ENCODE measurements at places on chromosomes 1 and 21.

DNA sequence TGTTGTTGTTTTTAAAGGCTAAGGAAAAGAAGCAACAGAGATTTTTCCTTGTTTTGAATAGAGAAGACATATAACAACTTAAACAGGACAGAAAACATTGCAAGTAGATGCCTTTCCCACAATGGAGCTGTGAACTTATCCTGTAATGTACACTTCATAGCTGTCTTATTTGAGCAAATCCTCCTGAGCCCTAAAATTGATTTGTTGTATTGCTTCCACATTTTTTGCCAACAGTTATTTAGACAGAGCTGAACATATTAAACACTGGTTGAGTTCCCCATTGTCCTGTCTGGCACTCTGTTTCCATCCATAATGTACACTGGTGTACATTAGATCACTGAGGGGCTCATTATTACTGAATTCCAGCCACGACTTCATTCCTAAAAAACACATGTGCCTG, 32.2 kb downstream of the CACHD1 start:
- no peak for DNase-seq

- no peak for DNase-seq
Observed at GRCh38 chr1:8599646-8600212, 217.7 kb downstream of the RERE start.

DNA sequence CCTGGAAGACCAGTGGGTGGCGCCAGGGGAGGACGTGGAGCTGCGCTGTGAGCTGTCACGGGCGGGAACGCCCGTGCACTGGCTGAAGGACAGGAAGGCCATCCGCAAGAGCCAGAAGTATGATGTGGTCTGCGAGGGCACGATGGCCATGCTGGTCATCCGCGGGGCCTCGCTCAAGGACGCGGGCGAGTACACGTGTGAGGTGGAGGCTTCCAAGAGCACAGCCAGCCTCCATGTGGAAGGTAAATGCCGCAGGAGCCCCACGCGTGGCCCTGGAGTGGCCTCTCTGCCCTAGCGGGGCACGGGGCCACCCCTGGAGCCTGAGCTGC, 75.2 kb downstream of the OBSCN start:
- no peak for DNase-seq

DNA sequence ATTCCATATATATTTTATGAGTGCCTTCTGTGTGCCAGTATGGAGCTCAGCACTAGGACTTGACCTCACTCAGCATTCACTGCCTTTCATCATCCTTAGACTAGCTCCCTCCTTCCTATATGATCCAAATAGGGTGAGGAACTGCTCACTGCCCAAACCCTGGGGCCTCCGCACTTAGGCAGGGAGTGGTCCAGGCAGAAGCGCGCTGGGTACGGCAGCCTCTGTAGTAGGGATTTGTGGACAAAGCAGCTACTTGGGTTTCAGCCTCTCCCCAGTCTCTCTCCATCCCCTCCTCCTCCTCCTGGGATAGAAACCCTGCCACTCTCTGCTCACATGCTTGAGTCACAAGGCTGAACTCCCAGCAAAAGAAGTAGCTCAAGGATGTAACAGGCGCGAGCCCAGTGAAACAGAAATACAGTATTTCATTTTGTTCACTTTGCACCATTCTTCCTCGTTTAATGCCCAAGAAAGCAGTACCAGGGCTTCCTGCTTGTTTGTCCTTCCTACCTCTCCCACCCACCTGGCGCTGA, 32.9 kb downstream of the PLEKHA6 start:
- DNase-seq = no peak

- DNase-seq = no peak
Observed at GRCh38 chr1:234660536-234661316, 50.7 kb upstream of the IRF2BP2 start.

GRCh38 chr1:87334351-87335174, 5.9 kb downstream of the LMO4 start:
- DNase-seq = no peak

- DNase-seq = no peak
Observed at GRCh38 chr1:25559031-25559430, 15.6 kb downstream of the LDLRAP1 start.

DNA sequence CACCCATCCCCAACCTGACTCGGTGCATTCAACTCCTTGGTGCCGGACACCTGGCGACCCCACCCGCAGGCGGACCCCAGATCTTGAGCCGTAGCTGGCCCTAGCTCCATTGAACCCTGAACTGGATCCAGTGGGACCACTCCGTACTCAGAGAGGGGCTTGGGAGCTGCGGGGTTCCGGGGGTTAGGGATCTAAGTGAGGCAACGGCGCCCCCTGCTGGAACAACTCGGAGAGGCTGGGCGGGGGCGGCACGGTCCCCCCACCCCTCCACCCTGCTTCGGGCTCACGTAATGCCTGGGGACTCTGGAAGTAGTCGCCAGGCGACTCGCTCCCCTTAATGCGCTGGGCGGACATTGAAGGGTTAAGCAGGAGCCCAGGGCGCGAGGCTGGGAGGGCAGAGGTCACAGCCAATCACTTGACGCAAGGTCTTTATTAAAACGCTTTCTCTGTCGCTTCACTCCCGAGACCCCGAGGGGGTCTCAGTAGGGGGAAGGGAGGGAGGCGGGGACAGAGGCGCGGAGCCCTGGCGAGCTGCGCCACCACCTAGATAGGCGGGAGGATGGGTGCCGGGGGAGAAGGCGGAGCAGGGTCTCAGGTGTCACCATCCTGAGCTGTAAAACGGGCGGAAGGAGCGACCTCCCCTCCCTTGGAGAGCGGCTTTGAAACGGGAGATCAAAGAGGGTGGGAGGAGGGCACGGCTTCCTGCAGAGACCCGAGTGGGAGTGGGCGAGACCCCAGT, 704 bp upstream of the CRABP2 start:
- peak; percentile 94 for DNase-seq

GRCh38 chr21:27713154-27714109, 746.5 kb upstream of the ADAMTS5 start:
- DNase-seq = no peak

DNA sequence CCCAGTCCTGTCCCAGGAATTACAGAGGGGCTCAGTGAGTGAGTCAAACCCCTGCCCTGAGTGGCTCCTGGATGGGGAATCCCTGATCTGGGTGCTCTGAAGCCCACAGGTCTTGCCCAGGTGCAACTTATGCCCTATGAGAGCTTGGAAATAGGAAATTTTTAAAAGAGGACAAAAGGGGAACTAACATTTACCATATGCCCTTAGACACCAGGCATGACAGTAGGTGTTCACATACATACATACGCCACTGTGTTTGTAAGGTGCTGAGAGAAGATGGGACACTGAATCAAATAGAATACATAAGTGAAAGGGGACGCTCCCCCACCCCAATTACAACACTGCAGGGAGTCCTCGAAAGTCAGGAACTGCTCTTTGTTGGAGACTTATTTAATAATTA, 1.4 kb downstream of the CFAP45 start:
- DNase-seq = no peak

DNA sequence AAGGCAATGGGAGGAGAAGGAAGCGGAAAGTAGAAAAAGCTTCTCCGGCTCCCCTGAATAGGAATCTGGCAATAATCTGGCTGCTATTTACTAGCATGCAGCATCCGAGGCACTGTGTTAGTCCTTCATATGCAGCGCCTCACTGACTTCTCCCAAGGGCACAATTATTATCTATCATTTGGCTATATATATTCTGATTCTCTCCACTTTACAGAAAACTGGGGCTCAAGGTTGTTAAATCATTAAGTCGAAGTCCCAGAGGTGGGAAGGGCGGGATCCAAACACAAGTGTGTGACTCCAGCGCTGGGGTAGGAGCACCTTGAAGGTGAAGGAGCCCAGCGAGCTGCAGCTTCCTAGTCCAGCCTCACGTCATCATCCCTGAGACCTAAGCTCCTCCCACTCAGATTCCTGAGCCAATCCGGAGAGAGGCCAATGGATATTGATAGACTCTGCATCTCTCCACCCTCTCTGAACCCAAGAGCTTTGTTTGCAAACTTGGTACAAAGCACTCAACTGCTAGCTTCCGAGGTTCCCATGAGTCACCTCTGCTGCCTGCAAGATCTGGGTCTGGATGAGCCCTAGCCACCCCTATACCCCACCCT, 16.6 kb upstream of the EYA3 start:
- DNase-seq = peak; percentile 34

DNA sequence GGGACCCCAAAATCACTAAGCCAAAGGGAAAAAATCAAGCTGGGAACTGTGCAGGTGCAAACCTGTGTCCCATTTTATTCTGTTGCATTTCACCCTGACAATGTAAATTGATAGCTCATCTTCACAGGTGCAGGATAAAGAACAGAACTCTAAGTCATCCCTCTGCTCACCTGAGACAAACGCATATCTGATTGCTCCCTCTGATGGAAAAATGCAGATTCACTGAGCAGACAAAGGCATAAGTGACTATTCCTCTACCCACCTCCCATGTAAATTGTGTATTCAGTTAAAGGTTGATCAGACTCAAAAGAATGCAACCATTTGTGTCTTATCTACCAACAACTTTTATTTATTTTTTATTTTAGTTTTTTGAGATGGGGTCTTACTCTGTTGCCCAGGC, 644.2 kb downstream of the PTPRU start:
- DNase-seq = no peak

DNA sequence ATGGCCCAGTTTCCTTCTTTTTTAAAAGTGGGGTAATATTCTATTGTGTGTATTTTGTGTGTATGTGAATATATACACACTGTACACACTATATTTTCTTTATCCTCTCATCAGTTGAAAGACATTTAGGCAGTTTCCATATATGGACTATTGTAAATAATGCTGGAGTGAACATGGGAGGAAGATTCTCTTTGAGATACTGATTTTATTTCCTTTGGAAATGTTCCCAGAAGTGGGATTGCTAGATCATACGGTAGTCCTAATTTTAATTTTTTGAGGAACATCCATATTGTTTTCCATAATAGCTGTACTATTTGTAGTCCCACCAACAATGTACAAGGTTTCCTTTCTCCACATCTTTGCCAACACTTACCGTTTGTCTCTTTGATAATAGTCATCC, 51.0 kb downstream of the F3 start:
- no peak for DNase-seq

DNA sequence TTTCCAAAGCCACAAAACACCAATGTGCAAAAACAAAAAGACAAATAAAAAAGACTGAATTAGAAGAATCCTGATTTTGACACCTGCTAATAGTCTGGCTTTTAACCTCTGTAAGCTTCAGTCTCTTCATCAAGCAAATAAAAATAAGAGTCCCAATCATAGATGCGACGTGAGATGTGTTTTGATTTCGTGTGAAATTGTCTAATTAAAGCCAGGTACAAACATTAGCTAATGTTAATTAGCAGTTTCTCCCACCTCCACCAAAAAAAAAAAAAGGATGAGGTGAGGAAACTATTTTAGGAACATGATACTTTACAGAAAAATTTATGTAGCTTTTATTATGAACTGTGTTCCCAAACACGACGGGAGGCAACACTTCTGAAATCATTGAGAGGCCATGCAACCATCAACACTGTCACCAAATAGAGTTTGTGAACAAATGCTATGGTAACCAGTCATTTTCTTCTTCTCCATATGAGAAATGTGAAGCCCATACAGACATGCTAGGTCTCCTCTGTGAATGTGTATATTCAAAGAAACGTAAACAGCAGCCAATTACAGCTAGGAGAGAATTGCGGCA, 6.7 kb upstream of the EVI5 start:
- no peak for DNase-seq

GRCh38 chr1:31394584-31395193, 18.3 kb upstream of the SERINC2 start:
- peak; percentile 76 for DNase-seq
